ENCODE measurements at places on chromosomes 3 and 15.

DNA sequence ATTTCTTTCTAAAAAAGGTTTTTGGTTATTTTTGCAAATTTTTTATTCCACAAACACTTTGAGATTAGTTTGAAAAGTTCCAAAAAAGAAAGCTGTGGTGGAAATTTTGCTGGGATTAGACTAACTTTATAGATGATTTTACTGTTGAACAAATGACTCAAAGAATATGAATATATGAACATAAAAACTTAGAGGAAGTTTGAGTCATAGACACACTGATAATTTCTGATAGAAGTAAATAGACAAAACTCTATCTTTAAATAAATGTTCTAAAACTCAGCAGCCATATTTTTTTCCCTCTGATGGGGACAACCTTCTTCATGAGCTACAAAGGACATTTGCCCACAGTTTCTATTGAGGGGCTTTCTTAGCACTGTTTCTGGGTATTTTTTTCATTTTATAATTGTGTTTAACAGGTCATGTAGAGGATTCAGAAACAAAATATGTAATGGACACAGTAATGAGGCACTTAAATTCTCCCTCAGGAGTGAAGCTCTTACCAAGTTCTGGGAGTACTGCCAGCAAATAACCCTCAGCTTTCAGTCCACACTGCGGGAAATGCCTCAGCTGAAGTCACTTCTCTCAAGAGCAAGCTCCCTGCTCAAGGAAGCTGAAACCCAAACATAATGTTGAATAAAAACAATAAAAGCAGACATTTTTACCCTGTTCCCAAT is 157.6 kb downstream of the NFKBIZ start:
- DNase-seq = no peak

DNA sequence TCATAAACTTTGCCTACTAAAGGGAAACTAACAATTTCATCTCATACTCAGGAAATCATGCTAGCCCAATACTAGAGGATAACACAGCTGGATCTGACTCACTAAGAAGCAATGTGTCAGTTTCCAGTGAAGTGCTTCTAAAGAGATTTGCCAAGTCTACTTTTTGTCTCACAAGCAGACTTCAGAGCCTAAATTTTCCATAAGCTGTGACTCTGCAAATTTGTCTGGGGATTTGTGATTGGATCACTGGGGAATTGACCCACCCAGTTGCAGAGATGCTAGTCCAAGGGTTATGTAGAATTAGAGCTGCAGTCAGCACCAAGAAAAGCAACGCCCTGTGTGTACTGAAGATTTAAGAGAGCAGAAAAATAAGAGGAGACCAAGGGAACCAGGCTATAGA is 647.1 kb downstream of the NTRK3 start:
- DNase-seq = no peak

DNA sequence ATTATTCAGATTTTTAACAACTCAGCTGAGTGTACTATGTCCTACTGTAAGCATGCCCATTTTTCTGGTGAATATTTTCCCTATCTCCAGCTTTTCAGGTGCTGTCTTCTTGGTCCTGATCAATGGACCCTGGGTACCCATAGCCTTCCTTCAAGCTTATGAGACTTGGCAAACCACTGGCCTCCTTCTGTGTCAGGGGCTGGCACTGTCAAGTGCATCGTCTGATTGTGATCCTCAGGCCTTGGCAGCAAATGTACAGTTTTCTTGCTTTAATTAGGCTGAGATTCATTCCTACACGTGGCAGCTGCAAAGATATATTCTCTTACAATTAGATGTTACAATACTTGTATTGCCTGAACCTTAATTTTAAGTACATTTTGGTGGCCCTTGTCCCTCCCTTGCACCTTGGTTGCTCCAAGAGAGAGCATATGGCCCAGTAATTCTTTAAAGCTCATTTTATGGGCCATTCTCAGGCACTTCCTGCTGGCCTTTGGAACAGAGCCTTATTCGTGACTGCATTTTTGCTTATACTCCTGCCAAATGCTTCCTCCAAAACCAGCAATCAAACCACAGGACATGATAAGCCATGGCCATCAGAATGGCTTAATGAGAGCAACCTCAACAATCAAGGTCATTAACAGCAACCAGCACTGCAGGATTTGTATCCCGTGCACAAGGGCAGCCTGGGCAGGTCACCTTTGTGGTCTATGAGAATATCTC is 179.9 kb downstream of the CNTN6 start:
- DNase-seq = no peak

GRCh38 chr3:185465471-185465870 is 33.4 kb downstream of the TMEM41A start:
- no peak for DNase-seq

DNA sequence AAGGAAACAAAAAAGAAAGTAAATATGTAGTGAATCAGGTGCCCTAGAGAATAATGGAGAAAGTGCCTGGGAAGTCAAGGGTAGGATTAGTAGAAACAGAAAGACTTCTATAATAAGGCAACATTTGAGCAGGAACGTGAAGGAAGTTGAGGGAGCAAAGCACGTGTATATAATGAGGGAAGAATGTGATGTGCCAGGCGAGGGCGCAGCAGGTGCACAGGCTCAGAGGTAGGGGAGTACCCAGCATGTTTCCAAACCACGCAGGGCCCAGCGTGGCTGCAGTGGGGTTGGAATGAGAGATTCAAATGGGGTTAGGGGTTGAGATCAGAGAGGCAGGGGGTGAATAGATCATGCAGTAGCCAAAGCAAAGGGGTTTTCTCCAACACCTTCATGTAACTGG is 91.9 kb upstream of the VGLL4 start:
- DNase-seq = no peak

- DNase-seq = no peak
Measured at GRCh38 chr15:49418811-49419210, 4.2 kb upstream of the FGF7 start.

- no peak for DNase-seq
Measured at GRCh38 chr3:132625613-132626012, 28.5 kb downstream of the ACKR4 start.

DNA sequence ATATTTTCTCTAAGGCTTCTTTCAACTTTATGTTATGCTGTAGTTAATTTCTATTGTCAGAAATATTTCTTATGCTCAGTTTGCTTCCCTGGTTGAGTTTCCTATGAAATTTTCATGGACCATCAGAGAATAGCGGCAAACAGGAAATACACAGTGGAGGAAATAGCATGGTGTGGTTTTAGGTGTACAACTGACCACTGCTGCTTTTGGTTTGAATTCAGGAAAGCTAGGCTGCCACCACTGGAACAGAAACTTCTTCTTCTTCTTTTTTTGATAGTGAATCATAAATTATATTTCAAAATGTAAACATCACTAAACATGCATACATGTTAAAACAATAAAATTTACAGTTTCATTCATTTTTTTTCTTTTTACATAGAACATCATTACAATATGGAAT is 316.6 kb upstream of the TGFBR2 start:
- no peak for DNase-seq

DNA sequence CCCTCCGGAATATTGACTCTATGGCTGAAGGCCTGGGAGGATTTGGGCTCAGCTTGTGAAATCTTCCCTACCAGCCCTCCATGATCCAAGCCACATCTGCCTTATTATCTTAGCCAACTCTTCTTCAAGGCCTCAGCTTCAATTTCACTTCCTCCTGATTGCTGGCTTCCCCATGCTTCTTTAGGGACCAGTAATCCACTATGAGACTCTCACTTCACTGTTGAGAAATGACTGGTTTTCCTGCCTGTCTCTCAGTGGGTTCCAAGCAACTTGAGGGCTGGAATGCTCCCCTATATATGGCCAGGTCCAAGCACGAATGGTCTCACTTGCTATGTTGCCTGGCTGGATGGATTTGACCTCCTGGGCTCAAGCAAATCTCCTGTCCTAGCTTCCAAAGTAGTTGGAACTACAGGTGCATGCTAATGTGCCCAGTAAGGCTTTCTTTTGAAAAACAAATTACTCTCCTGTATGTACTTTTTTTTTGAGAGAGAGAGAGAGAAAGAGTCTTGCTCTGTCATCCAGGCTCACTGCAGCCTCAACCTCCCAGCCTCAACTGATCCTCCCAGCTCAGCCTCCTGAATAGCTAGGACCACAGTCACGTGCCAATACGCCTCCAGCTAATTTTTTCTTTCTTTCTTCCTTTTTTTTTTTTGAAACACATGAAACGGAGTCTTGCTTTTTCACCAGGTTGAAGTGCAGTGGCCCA is 7.9 kb upstream of the PIK3CB start:
- DNase-seq = no peak

DNA sequence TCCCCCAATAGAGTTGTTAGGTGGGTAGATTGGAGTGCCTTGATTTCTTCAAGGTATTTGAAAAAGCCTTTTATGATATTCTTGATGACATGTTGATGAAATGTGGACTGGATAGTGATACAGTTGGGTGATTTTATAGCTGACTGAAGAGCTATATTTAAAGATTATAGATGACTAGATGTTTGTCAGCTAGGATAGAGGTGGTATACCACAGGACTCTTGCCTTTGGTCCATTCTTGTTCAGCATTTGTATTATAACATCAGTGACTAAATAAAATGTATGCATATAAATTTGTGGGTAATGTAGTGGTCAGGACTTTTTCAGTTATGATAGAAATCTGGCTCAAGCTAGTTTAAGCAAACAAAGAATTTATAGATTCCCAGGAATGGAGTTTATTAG is 143.9 kb downstream of the ZNF609 start:
- DNase-seq = no peak

DNA sequence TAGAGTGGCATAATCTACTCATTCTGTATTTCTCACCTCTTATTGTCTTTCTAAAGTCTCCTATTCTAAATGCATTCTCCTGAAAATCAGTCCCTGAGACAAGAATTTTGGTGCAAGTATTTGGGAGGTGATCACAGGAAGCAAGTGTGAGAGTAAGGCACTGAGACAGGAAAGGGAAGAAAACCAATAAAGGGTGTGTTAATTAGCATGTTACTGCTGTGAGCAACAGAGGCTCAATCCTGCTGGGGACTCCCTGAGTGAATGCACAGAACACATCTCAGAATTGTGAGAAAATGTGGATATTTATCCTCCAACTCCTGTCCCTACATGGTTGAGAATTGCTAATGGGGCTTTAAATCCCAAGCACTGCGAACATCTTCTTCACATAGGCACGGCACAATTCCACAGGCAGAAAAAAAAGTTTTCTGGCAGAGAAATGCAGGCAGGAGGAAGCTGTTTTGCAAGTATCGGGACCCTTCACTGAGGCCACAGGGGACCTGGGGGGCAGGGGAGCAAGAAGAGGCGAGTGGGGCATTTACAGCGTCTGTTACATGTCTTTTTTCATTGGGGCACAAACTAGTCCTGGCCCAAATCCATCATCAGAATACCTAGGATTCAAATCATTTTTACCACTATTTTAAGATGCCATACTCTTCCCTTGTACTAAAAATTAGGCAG is 27.2 kb upstream of the STT3B start:
- no peak for DNase-seq

Data from hematopoietic multipotent progenitor cell treated with erythropoietin and hydrocortisone succinate and interleukin-3 and kit ligand, for 8 days (in vitro differentiated cells).